ENCODE measurements at places on chromosomes 1 and 21.

GRCh38 chr1:174068000-174068399 is 45.8 kb upstream of the RC3H1 start:
- no peak for DNase-seq

DNA sequence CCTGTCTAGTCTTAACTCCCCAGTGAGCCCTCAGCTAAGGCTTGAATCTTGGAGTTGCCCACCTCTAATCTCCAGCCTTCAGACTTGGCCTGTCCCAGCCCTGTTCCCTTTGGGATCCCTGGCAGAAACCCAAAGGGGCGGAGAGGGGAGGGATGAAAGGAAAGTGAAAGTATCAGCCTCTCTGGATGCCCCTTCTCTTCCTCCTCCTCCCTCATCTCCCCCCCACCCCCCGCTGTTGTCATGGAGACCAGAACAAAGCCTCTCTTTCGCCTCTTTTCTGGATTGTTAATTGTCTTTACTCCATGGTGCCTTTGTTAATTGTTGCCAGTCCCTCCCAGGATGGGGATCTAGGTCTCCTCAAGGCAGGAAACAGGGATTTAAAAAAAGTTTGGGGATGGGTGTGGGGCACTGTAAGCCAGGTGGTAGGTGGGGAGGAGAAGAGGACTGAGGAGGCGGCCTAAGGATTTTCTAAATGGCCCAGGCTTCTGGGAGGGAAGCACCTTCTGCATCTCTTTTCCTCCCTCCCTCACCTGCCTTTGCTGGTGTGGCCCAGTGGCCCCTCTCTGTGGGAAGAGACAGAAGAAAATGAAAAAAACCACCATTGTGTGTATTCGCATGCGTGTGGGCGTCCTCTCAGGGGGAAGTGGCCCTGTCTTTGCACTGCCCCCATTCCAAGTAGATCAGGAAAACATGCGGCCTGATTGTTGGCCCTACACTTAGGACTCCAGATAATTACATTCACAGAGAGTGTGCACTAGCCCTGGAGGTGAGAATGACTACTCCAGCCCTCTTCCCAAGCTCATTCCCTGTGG is 7.5 kb upstream of the SOX13 start:
- DNase-seq: no peak

- DNase-seq: no peak
Observed at GRCh38 chr1:100834777-100835660, 59.6 kb downstream of the EXTL2 start.

GRCh38 chr1:247112479-247112781 is 8.3 kb upstream of the ZNF669 start:
- no peak for DNase-seq

GRCh38 chr1:50995651-50996050 is 25.6 kb downstream of the CDKN2C start:
- DNase-seq: no peak

DNA sequence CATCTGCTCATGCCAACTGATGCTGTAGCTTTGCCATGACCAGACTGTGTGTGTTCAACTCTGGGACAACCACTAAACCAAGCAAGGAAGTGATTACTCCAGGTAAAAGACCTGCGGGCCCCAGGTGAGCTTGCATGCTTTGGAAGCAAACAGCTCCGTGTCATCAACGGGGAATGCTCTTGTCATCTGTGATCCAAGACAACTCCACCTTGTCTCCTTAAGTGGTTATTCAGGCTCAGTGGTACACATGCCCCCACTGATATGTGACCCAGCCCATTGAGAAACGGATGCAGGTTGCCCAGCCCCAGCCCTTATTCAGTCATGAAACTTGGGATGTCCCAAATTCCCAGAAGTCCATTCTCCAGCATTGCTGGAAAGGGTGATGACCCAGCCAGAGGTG is 89.0 kb downstream of the TIAM1 start:
- DNase-seq: no peak

GRCh38 chr1:7580923-7581753 is 190.0 kb upstream of the VAMP3 start:
- no peak for DNase-seq

DNA sequence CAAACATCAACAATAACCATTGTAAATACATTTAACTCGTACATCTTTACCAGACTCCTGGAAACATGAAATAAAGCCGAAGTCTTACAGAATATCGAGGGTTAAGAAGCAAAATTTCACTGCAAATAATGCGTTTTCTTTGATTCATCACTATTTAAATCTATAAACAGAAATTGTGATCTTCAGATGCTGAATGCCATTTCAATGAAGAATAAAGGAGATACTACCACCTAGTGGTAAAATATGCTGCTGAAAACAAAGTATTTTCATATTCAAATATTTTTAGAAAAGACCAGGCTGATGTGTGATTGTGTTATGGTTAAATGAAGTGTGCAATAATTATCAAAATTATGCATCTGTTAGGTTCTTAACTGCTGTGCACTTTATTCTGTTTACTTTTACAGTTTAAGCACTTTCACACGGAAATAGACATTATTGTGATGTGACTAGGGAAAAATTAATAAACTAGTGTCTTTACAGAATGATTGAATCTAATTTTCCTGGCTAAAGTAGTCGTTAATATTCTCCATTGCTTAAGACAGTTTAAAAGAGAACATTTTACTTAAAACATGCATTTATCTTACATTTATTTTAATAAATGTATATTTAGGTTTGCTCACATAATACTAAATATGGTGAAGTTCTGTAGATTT is 1093.1 kb downstream of the MRPL39 start:
- no peak for DNase-seq

DNA sequence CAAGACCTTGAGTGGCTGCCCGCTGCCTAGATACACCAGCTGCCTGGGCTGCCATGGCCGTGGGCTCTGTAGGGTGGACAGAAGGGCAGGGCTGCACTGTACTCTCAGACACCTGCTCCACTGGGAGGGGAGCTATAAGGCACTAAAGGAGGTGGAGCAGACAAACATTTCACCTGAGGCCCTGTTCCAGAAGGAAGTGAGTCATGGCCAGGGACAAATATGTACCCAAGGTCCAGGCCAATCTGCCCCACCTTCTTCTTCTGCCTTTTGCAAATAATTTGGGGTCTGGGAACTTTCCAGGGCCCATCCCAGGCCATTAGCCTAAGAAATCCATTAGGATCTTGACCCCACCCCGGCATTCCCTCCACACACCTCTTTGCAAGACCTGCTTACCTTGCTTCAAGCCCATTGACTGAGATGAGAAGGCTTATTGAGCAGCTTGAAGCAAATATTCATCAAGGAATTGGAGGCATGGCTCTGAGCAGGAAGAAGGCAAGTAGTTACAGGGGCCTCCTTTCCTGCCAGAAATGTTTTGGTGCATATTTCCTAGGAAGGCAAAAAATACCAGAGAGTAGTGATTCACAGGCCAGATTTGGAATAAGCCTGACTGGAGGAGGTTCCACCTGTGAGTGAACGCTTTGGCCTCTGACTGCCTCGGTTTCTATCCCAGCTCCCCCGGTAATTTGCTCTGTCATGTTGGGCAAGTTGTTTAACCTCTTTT is at the start of gene CAPN8:
TSS of gene CAPN8 (minus strand) at position 110 of the 721 bp plus-strand sequence. CDS start at position 55, 55 bp downstream.
- no peak for DNase-seq

DNA sequence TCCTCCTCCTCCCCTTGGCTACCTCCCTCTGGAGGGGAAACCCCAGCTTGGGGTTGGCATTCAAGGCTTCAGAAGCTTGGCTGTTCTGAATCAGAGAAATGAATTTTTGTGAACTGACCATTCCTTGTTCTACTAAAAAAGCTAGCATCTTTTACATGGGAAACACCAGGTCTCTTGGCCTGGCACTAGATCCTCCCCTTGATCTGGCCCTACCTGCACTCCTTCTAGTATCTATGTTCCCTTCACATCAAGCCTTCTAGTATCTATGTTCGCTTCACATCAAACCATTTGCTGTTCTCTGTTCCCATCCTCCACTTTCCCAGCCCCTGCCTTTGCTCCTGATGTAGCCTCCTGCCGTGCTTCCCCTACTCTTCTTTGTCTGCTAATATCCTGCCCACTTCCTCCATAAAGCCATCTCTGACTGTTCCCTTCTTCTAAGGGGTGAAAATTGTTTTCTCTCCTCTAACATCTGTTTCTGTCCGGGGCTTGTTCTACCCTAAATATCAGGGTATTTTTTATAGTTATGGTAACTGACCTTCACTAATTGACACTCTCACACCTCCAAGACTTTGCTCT is 25.8 kb downstream of the FAM151A start:
- no peak for DNase-seq

DNA sequence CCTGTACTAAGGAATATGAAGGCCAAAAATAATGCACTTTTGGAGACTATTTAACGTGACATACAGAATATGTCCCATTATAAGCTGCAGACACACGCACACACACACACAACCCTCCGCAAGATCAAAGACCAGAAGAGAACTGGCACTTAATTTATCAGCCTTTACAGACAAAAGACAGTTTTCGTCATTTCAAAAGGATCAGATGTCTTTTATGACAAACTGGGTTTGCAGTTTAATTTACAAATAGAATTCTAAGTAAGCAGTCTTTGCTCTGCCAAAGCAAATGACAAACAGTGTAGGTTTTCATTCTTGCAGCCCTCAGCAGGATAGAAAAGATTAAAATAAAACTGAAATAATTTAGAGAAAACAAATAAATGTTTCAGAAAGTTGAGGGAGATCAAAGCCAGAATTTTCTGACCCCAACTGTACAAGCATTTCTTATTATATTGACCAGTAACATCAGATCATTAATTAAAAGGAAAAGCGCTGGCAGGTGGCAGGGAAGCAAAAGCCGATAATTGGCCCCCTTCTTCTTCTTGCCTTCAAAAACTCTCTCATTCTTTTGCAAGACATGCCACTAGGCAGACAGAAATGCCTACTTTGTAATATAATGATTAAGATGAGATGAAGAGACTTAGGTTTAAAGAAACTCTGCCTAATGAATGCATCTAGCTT is 169.0 kb downstream of the DENND1B start:
- DNase-seq: no peak

DNA sequence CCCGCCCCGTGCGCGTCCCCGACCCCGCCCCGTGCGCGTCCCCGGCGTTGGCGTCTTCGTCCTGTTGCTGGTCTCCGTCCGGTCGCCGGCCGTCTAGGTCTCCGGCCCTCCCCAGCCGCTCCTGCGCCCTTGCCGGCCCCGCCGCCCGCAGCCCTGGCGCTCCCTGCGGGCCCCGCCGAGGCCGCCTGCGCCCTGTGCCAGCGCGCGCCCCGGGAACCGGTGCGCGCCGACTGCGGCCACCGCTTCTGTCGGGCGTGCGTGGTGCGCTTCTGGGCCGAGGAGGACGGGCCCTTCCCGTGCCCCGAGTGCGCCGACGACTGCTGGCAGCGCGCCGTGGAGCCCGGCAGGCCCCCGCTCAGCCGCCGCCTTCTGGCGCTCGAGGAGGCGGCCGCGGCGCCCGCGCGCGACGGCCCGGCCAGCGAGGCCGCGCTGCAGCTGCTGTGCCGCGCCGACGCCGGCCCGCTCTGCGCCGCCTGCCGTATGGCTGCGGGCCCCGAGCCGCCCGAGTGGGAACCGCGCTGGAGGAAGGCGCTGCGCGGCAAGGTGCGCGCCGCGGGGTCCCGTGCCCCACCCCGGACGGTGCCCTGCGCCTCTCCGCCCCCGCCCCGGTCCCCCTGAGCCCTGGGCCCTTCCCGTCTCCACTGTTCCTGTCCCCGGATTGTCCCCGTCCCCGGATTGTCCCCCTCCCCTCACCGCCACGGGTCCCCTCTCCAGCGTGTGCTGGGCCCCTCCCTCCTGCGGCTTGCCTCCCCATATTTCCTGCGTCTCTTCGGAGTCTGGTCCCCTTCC is at the start of gene RNF187:
TSS of gene RNF187 (plus strand) at position 47 of the 789 bp plus-strand sequence.
- no peak for DNase-seq

GRCh38 chr1:1598051-1598719 is 1.8 kb downstream of the FNDC10 start:
- no peak for DNase-seq

DNA sequence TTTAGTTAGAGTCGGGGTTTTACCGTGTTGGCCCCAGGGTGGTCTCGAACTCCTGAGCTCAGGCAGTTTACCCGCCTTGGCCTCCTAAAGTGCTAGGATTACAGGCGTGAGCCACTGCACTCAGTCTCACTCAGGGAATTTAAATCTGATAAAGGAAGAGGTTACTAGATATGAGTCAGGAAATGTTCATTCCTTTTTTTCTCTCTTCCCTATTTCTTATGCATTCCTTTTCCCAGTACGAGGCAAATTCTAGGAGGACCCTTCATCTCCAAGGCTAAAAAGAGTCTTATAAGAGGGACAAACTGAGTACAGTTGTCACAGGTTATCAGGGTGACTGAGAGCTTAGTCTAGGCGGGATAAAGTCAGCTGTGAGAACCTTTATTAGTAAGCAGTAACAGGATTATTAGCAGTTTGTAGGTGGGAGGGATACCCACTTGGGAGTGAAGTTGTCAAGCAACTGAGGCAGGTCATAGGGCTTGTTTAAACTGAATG is 9.1 kb downstream of the MACF1 start:
- DNase-seq: no peak

GRCh38 chr1:32201011-32201855 is 838 bp downstream of the CCDC28B start:
- DNase-seq: no peak

- DNase-seq: peak; percentile 58
Observed at GRCh38 chr1:155989242-155990004, 11.1 kb upstream of the ARHGEF2 start.

- DNase-seq: no peak
Observed at GRCh38 chr1:86396498-86396890, 371 bp upstream of the ODF2L start.

DNA sequence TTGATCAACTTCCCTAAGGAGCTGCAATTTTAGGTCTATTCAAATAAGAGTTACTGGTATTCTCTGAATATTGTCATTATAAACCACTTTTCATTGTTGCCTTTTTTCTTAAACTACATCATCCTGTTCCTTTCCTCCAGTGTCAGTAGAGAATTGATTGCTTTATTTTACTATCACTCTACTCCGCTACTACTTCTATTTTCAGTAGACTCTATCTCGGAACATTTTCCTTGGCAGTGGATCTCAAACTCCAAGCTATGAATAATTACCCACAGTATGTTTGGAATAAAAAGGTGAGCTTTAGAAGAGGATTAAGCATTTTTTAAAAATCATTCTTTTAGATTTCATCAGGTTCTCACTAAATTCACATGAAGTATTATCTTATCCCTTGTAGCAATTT is 224.9 kb downstream of the GREM2 start:
- no peak for DNase-seq

- DNase-seq: peak; percentile 5
Observed at GRCh38 chr1:148362626-148363438, 120.3 kb downstream of the PPIAL4G start.
